ENCODE measurements at places on chromosomes 4 and X. TPM values are rescaled to one million over a fixed set of nuclear protein-coding genes. Genes with fewer than 3 reads are reported as not detected.

DNA sequence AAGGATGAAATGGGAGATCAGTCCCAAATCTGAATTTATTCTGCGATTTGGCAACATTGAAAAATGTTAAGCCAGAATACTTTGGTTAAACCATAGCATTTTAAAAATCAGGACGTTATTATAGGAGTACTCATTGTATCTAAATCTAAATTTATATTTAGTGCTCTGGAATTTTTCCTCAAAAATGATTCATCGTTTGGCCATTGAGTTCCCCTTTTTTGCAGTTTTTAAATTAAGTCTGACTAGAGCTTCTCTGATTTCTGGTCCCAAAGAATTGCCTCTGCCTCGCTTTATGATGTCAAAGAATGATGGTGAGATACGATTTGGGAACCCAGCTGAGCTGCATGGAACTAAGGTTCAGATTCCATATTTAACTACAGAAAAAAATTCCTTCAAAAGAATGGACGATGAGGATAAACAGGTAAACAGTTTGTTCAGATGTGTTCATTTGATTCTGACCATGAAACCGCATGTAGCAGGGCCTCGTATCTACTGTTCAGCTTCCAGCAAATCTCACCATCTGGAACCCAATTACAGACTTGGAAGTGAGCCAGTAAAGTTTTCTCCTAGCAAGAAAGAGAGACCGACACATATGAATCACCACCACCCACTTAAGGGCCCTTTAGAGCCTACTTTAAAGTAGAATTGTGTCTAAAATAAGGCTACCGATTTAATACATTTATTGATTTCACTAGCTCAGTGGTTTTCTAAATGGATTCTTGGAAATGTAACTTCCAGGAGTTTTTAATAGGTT, 75.6 kb downstream of the REPS2 start:
- DNase-seq = no peak

The EPHA5 gene
- not detected for total RNA-seq

DNA sequence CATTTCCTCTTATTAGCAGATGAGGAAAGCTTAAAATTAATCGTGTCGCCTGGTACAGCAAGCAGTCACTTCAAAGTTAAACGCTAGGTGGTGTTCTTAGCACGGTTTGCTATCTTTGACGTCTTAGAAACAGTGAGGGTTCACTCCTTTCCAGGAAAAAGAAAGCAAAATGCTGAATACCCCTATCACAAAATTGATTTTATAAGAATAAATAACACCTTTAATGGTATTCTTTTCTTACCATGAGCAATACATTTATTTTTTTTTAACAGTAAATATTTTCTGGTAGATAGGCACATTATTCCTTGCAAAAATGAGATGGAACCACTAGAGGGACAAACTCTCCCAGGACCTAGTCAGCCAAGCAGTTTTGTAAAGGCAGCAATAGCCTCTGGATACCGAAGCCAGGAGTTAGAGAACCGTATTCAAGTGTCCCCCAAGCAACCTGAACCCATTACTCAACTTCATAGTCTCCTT, 153.9 kb downstream of the KDR start:
- no peak for DNase-seq

The MAP9 gene
- 0.75 TPM for total RNA-seq

DNA sequence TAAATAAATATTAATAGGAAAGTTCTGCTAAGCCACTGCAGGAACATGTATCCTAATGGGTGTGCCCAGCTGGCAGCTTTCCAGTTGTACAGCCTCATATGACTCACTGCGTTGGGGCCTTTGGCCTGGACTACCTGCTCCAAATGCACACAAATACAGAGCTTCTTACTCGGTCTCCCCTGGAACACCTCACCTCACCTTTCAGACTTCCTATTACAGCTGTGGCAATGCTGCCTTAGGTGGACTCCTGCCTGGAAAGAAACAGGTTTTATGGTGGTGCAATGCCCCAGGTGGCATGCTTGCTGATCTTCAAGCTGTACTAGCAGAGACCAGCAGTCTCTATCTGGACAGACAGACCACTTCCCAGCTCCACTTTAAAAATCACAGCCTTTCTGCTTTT, 85.7 kb upstream of the EXOC1L start:
- no peak for DNase-seq

The PDE5A gene
- 0.56 TPM for total RNA-seq

GRCh38 chr4:151117371-151117962, 18.0 kb downstream of the RPS3A start:
- DNase-seq = peak; percentile 60

- no peak for DNase-seq
Observed at GRCh38 chrX:48815266-48815665, 11.0 kb upstream of the ERAS start.

The UGT2A1 gene
- 23.9 TPM for total RNA-seq

The F9 gene
- total RNA-seq = 271 TPM

- peak; percentile 73 for DNase-seq
Observed at GRCh38 chr4:146134761-146135445, 40.6 kb upstream of the LSM6 start.

- peak; percentile 93 for DNase-seq
Observed at GRCh38 chr4:24219209-24219608, 329.4 kb upstream of the PPARGC1A start.

GRCh38 chrX:39125834-39126233, 324.6 kb downstream of the MID1IP1 start:
- DNase-seq = no peak

- no peak for DNase-seq
Observed at GRCh38 chr4:158826057-158826456, 57.2 kb downstream of the FNIP2 start.

- DNase-seq = no peak
Observed at GRCh38 chr4:32135642-32136041, 1415.5 kb downstream of the PCDH7 start.

The PNMA6A gene
- 2.4 TPM for total RNA-seq

DNA sequence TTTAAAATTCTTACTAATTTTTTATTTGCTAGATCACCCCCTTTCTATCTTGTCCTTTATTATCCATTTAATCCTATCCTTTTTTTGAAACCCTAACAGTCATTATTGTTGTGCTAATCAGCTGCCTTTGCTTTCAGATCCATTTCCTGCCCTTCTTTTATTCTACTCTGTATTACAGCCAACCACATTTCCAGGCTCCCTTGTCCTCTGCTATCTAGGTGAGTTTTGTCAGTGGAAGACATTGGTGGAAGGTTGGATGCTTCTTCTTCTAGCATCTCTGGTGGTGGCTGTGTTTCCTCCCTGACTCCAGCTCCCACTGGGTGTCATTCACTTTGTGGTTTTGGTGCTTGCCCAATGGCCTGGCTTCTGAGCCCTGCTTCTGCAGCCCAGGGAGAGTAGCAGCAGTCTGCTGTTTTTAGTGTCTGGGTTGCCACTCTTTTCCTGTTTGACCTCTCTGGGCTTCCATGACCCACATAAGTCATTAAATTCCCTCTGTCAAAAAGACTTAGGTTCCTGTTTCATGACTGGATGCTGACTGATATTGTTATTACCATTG, 225.2 kb upstream of the PGRMC2 start:
- DNase-seq = no peak

The ABLIM2 gene
- total RNA-seq = 1.9 TPM

DNA sequence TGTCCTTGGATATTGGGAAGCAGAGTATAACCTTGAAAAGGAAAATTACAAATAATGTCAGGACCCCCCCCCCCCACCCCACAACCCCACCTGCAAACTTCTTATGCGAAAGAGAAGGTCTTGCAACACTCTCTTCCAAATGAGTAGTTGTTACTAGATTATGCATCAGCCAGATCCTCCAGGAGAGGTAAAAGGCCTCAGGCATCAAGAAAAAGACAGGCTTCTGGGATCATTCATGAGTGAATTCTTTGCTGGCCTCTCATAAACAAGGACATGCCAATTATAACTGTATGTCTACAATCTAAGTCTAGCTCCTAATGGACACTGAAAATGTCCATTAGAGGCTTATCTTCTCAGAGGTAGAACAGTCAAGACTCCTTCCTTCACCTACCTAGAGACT, 1443.3 kb downstream of the RAPGEF2 start:
- DNase-seq = no peak

The CFAP299 gene
- total RNA-seq = not detected

GRCh38 chr4:959338-960139, 13.8 kb downstream of the DGKQ start:
- DNase-seq = peak; percentile 39

GRCh38 chrX:24838629-24839028, 144.9 kb downstream of the POLA1 start:
- no peak for DNase-seq

The DGKK gene
- not detected for total RNA-seq

The EBP gene
- total RNA-seq = 150 TPM

The TBC1D1 gene
- total RNA-seq = 29.3 TPM
